SK-N-SH (cell line): ENCODE measurements at places on chromosomes 6 and 20.

GRCh38 chr20:43102394-43102793, 87.3 kb downstream of the PTPRT start:
- peak; percentile 32 for DNase-seq

DNA sequence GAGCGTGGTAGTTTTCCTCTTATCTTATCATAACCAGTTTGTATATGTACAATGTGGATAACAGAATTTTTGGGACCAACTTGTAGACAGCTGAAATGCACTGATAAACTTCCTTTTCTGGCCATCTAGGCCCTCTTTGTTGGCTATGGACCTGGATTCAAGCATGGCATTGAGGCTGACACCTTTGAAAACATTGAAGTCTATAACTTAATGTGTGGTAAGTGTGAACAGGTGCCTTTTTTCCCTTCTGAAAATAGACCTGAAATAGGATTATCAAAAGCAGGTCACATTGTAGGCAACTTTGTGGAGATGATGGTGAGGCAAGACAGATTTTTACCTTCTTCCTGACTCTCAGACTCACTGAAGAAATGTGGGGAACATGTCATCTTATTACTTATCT, 67.8 kb downstream of the ENPP1 start:
- no peak for DNase-seq

DNA sequence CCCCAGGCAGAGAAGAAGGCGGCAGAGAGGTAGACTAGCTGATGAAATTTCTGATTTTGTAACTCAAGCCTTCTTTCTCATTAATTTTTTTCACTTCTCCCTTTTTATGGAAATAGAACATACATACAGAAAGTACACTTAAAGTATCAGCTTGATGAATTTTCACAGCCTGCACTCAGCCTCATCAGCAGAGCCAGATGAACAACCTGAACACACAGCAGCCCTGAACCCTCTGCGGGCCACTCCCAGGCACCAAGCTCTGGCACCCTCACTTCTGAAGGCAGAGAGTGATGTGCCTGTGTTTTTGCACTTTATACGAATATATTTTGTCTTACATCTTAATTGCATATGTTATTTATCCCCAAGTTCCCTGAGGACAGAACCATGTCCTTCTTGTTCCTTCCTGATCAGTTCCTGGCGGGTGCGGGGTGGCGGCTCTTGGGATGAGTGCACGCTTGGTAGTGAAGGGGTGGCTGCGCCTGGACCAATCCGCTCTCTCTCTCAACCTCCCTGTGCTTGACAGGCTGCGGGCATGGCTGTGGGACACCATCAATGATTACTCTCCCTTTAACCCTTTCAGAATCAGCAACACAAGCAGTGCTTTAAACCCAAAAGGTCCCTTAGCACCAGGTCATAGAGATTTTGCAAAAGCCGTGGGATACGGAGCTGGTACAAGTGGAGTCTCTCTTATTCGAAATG, 34.8 kb upstream of the AFDN start:
- no peak for DNase-seq

GRCh38 chr20:50478162-50478990, 31.8 kb upstream of the PTPN1 start:
- DNase-seq: peak; percentile 44

DNA sequence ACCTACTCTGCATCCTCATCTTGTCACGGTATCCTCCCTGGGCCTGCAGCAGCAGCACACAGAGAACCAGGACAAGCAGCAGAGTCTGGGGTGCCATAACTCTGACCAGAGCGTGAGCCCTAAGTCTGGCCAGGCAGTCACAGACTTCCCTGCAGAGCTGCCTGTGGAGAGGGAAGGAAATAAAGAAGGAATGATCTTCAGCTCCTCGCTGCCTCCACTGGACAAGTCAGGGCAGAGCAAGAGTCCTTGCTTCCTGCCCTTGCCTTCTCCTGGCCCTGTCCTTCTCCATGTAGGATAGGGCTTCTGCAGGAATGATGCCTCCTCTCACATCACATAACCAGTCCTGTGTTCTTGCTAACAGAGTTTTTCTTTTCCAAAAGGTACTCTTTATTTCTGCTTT, 15.9 kb upstream of the WFDC11 start:
- no peak for DNase-seq

- DNase-seq: no peak
These were observed at the start of gene CRIP3 for GRCh38 chr6:43308101-43308989. Gene CRIP3, minus strand, starts transcription at chr6:43308826. Its CDS starts 34 bp downstream, at chr6:43308792.

DNA sequence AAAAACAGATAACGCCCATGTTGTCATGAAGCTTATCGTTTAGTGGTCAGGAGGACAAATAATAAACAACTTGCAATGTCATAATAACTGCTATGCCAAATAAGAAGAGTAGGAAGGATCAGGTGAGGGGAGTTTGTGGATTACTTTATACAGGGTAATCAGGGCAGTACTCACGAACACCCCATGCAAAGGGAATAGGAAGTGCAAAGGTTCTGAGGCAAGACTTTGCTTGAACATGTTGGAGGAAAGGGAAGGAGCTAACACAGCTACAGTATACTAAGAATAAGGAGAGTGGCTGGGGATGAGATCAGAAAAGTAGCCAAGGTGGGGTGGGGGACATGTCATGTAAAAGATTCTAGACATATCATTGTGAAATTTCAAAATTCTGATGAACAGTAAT, 292.0 kb upstream of the RUNX2 start:
- no peak for DNase-seq

GRCh38 chr6:13559251-13559650, 15.2 kb upstream of the SIRT5 start:
- DNase-seq: peak; percentile 16

GRCh38 chr6:141675957-141676356, 456.8 kb upstream of the GJE1 start:
- no peak for DNase-seq

GRCh38 chr6:167054987-167055386, 55.8 kb downstream of the CEP43 start:
- DNase-seq: no peak

DNA sequence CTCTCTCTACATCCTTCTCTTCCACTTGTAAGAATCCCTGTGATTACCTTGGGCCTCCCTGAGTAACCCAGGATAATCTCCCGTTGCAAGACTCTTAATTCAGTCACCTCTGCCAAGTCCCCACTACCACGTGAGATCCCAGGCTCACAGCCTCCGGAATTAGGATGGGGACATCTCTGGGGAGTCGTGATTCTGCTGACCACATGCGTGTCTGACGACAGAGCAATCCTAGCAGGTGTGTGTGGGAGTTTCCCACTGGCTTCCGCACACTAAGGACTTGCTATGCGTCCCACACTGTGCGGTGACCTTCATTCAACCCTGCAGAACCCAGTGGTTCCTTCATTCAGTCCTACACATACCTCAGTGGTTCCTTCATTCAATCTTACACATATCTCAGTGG, 11.9 kb downstream of the CDH4 start:
- DNase-seq: no peak

- no peak for DNase-seq
These were observed 425.8 kb upstream of the SOX4 start for GRCh38 chr6:21167790-21168189.

DNA sequence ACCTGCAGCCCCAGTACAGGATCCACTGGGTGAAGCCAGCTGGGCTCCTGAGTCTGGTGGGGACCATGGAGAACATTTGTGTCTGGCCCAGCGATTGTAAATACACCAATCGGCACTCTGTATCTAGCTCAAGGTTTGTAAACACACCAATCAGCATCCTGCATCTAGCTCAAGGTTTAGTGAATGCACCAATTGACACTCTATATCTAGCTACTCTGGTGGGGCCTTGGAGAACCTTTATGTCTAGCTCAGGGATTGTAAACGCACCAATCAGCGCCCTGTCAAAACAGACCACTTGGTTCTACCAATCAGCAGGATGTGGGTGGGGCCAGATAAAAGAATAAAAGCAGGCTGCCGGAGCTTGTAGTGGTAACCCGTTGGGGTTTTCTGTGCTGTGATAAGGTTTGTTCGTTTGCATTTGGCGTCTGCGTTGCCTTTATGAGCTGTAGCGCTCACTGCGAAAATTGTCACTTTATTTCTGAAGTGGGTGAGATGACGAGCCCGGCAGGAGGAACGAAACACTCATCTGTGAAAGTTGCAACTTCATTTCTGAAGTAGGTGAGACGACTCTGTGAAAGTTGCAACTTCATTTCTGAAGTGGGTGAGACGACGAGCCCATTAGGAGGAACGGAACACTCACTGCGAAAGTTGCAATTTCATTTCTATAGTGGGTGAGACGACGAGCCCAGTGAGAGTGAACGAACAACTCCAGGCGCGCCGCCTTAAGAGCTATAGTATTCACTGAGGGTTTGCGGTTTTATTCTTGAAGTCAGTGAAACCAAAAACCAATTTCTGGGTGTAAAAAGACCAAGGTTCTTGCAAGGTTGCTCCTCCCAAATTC, 31.1 kb downstream of the SERPINB6 start:
- no peak for DNase-seq

GRCh38 chr6:31479151-31479932, 18.6 kb upstream of the MICB start:
- no peak for DNase-seq

GRCh38 chr6:11428895-11429294, 108.7 kb upstream of the TMEM170B start:
- DNase-seq: no peak

- no peak for DNase-seq
These were observed 57.1 kb downstream of the GOPC start for GRCh38 chr6:117545161-117545595.

GRCh38 chr20:21570285-21570992, 56.6 kb upstream of the NKX2-2 start:
- DNase-seq: no peak

DNA sequence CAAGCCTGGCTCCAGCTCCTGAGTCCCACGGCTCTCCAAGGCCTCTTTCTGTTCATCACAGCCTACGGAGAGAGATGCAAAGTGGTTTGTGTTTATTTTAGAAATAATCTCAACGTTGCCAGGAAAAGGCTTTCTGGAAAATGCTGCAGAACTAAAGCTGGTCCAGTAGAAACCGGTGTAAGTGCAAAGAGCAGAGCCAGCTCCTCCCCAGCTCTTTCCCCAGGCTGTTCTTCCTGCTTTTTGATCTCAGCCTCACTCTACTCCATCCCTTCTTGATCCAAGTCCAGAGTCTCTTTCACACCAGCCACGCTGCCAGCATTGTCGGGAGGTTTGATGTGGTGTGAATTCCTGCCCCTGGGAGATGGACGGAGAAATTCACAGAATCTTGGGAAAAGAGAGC, 69.8 kb downstream of the TMEM170B start:
- no peak for DNase-seq

GRCh38 chr6:113719064-113719463, 138.1 kb upstream of the MARCKS start:
- no peak for DNase-seq
